ENCODE measurements at places on chromosomes 11 and 22. TPM values are rescaled to one million over a fixed set of nuclear protein-coding genes. Genes with fewer than 3 reads are reported as not detected.

The JAML gene
- under 0.01 TPM for total RNA-seq

The TREH gene
- total RNA-seq = not detected

The MYO18B gene
- not detected for total RNA-seq

The GAB4 gene
- total RNA-seq = under 0.01 TPM
